ENCODE measurements at places on chromosomes 4 and X.

DNA sequence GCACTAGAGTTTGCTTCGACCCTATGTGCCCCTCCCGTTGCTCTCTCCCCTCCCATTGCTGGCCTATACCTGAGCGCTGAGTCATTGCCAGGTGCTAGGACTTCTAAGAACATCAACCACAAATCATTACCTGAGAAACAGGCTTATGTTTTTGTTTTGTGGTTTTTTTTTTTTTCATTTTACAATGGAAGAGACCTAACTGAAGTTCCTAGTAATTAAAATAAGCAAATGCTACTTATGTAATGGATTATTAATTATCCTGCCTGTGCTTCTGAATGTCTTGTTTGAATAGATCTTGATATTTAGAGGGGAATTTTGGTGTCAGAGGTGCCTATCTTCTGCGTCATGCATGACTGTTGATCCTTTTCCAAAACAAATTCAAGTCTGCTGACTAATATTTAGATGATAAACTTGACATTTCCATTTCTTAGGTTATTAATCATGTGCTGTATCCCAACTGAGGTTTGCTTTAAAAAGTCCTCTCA is 275.4 kb upstream of the CPEB2 start:
- H3K4me1 ChIP-seq = peaks cover 2% of the 10 kb centered on the region
- H3K27ac ChIP-seq = no peak overlapping the region
- H3K27me3 ChIP-seq = no peaks in the 10 kb centered on the region

GRCh38 chrX:43910012-43910411 is 27.8 kb upstream of the MAOB start:
- H3K4me1 ChIP-seq = no peaks in the 10 kb centered on the region
- no peak overlapping the region for H3K27ac ChIP-seq
- H3K27me3 ChIP-seq = no peaks in the 10 kb centered on the region
- no peak overlapping the region for H3K4me3 ChIP-seq
- no peak for DNase-seq

DNA sequence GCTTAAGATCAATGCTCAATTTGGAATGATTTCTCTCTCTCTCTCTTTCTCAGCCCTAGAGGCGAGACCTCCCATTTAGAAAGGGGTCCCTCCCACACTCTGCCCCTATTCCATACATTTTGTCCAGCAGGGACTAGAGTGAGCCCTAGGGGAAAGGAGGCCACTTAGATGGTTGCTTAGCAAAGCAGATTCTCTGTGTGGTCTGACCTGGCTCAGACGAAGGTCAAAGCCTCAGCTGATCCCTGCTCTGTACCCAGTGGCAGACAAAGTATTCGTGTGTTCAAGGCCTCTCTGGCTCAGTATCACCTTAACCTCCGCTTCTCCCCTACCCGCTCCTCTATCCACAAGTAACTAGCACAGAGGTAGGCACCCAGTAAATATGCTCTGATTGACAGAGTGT is 78.4 kb downstream of the HPRT1 start:
- H3K27me3 ChIP-seq = peaks cover 10% of the 10 kb centered on the region
- no peak for DNase-seq
- no peak overlapping the region for H3K4me3 ChIP-seq
- no peaks in the 10 kb centered on the region for H3K36me3 ChIP-seq

GRCh38 chr4:92060333-92060732 is 243.4 kb upstream of the GRID2 start:
- no peak for DNase-seq
- no peaks in the 10 kb centered on the region for H3K4me1 ChIP-seq
- H3K27me3 ChIP-seq = no peaks in the 10 kb centered on the region

GRCh38 chr4:173257732-173258717 is 76.1 kb downstream of the HMGB2 start:
- H3K27me3 ChIP-seq = no peaks in the 10 kb centered on the region
- peak; percentile 69 for DNase-seq
- H3K4me1 ChIP-seq = no peaks in the 10 kb centered on the region
- H3K4me3 ChIP-seq = no peak overlapping the region

DNA sequence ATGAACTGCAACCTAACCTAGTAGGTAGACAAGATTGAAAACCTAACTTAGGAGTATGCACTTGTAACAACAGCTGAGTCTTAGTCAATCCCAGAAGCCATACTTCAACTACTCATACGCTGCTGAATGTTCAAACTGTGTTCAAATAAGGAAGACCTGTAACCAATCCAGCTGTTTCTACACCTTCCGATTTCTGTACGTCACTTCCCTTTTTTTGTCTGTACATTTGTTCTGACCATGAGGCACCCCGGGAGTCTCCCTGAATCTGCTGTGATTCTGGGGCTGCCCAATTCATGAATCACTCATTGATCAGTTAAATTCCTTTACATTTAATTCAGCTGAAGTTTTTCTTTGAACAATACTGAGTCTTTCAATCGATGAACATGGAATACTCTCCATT is 89.5 kb downstream of the BMP3 start:
- H3K27ac ChIP-seq = no peak overlapping the region
- H3K36me3 ChIP-seq = no peaks in the 10 kb centered on the region
- H3K4me3 ChIP-seq = no peak overlapping the region
- H3K4me1 ChIP-seq = no peaks in the 10 kb centered on the region

- no peak overlapping the region for H3K4me3 ChIP-seq
- DNase-seq = no peak
- H3K36me3 ChIP-seq = no peaks in the 10 kb centered on the region
- no peaks in the 10 kb centered on the region for H3K4me1 ChIP-seq
Measured at GRCh38 chr4:140691369-140691768, 64.8 kb downstream of the TBC1D9 start.

- peaks cover 2% of the 10 kb centered on the region for H3K4me1 ChIP-seq
- DNase-seq = no peak
- H3K4me3 ChIP-seq = no peak overlapping the region
- no peak overlapping the region for H3K27ac ChIP-seq
Measured at GRCh38 chrX:23879380-23880090, 28.2 kb downstream of the APOO start.

GRCh38 chr4:10965196-10965595 is 280.6 kb upstream of the CLNK start:
- DNase-seq = no peak
- no peak overlapping the region for H3K27ac ChIP-seq
- no peaks in the 10 kb centered on the region for H3K36me3 ChIP-seq
- H3K4me3 ChIP-seq = no peak overlapping the region

DNA sequence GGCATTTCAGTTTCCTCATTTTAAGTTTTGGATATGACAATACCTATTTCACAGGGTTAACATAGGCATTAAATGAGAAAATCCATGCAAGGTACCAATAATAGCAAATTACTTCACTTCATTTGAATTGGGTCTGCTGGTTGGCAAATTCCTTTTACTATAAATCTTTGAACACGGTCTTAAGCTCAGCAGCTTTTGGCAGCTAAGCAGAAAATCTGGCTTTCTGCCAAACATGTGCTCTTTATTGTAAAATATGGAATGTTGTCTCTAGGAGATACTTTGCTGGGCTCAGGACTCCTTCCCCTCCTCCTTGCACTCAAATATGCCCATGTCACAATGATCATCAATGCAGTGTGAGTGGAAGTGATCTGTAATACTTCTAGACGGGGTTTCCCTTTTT is 16.8 kb upstream of the DMP1 start:
- no peak for DNase-seq
- no peak overlapping the region for H3K4me3 ChIP-seq
- no peaks in the 10 kb centered on the region for H3K4me1 ChIP-seq
- no peak overlapping the region for H3K27ac ChIP-seq

DNA sequence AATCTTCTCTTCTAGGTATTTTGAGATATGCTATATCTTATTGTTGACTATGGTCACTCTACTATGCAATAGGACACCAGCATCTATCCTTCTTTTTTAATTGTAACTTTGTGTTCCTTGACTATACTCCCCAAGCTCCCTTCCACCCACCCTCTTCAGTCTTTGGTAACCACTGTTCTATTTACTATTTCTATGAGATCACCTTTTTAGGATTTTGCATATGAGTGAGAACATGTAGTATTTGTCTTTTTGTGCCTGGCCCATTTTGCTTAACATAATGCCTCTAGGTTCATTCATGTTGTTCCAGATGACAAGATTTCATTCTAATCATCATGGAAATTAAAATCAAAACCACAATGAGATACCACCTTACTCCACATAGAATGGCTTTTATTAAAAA is 63.3 kb upstream of the BANK1 start:
- H3K4me1 ChIP-seq = peaks cover 3% of the 10 kb centered on the region
- no peak for DNase-seq
- no peaks in the 10 kb centered on the region for H3K36me3 ChIP-seq
- H3K4me3 ChIP-seq = no peak overlapping the region

GRCh38 chr4:108168671-108169523 is at the start of gene LEF1:
TSS of gene LEF1 (minus strand) at chr4:108168932. CDS start at chr4:108167767, 1,165 bp downstream.
- DNase-seq = peak; percentile 85
- peak within 1 kb of the TSS; percentile 98 for H3K4me3 ChIP-seq
- peaks cover 35% of the 10 kb centered on the region for H3K36me3 ChIP-seq
- H3K27ac ChIP-seq = peak within 1 kb of the TSS; percentile 97

GRCh38 chrX:149471397-149471796 is 33.7 kb downstream of the IDS start:
- peaks cover 8% of the 10 kb centered on the region for H3K27me3 ChIP-seq
- H3K36me3 ChIP-seq = no peaks in the 10 kb centered on the region
- no peak overlapping the region for H3K27ac ChIP-seq

- H3K4me3 ChIP-seq = no peak overlapping the region
- H3K27me3 ChIP-seq = no peaks in the 10 kb centered on the region
- H3K4me1 ChIP-seq = no peaks in the 10 kb centered on the region
- DNase-seq = no peak
Measured at GRCh38 chr4:174402470-174403176, 118.9 kb downstream of the CEP44 start.

DNA sequence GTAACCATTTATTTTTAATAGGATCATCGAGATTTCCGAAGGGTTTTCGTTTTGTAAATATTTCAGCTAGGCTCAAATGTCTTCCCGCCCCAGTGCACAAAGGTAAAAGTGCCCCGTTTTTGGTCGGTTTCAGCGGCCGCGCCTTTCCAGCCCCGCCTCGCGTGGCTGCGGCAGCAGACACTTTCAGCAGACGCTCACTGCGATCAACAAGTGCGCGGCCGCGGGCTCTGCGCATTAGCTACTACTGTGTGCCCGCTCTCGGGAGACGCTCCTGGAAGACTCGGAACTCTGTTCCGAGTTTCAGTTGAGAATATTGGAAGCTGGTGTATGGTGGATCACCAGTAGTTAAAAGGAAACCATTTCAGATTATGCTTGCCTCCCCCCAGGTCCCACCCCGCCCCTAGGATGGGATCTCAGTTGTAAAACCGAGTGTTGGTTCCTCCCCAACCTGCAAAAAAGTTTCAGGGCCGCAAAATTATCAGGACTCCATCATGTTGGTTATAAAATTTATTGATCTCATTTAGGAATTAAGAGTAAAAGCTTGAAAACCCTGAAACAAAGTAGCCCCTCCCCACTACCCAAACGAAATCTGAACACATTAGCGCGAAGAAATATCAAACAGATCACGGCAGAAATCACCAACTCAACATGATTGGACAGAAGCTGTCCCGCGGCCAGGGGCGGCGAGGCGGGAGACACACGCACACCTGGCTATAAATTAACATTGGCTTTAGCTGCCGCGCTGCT is 2.2 kb downstream of the SOX3 start:
- no peaks in the 10 kb centered on the region for H3K4me1 ChIP-seq
- H3K4me3 ChIP-seq = no peak overlapping the region
- no peak overlapping the region for H3K27ac ChIP-seq
- peaks cover 81% of the 10 kb centered on the region for H3K27me3 ChIP-seq
- H3K36me3 ChIP-seq = peaks cover 1% of the 10 kb centered on the region

DNA sequence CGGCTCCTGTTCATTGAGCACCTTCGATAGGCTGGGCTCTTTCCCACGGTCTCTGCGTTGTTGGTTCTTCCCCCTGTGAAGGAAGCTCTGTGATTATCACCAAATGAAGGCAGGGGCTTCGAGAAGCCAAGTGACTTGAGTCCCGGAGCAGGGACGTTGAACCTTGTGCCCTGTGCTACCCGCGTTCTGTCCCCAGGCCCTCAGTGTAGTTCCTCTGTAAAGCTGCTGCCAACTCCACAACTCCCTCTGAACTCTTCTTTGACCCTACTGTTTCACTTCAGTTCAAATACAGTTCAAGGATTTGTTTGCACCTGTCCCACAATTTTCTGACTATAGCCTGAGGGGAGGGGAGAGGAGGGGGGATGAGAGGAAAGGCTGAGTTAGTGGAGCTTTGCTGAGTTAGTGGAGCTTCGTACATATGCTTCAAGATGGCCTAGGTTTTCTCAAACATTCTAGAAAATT is 635 bp upstream of the PHF8 start:
- peaks cover 14% of the 10 kb centered on the region for H3K36me3 ChIP-seq
- H3K27ac ChIP-seq = peak overlapping the region; percentile 98
- peak overlapping the region; percentile 94 for H3K4me3 ChIP-seq
- no peak for DNase-seq
- H3K27me3 ChIP-seq = no peaks in the 10 kb centered on the region

DNA sequence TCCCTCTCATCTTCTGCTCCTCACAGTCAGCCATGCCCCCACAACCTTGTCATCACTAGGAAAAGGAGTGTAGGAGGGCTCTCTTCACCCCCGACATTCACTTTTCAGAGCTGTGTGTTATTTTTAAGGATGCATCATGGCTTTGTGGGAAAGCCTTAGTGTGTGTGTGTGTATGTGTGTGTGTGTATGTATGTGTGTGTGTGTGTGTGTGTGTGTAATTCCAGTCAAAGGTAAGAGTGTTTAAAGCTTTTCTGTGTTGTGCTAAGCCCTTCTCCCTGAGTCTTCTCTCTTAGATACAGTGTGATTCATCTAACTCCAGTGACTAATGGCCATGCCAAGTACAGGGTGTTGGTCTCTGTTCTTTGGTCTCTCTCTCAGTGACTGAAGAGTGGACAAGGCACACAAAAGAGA is 76.6 kb downstream of the CHIC2 start:
- H3K36me3 ChIP-seq = no peaks in the 10 kb centered on the region
- peaks cover 4% of the 10 kb centered on the region for H3K27me3 ChIP-seq
- H3K27ac ChIP-seq = no peak overlapping the region

GRCh38 chrX:31181377-31182000 is 109.6 kb upstream of the FTHL17 start:
- H3K27me3 ChIP-seq = no peaks in the 10 kb centered on the region
- H3K27ac ChIP-seq = no peak overlapping the region
- no peaks in the 10 kb centered on the region for H3K36me3 ChIP-seq
- H3K4me3 ChIP-seq = no peak overlapping the region

DNA sequence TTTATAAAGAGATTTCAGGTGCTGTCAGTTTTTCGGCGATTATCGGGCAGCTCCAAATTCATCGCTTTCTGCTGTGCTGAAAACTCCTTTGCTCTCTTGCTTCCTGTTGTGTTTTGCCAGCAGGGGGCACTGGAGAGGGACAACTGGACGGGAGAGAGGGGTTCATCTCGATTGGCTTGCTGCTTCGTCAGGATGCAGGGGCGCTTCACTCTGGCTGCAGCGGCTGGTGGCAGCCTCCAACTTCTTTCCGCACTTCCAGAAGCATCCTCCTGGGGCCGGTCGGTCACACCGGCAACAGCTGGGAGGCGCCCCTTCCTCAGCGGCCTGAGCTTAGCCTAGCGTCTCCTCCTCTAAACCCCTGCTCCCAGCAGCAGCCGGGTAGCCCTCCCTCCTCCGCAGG is 29.5 kb downstream of the MSL3 start:
- peaks cover 38% of the 10 kb centered on the region for H3K4me1 ChIP-seq
- peak; percentile 82 for DNase-seq
- H3K27ac ChIP-seq = peak overlapping the region; percentile 24
- H3K4me3 ChIP-seq = peak overlapping the region; percentile 61

GRCh38 chr4:177444911-177445736 is 2.9 kb upstream of the AGA start:
- no peaks in the 10 kb centered on the region for H3K27me3 ChIP-seq
- H3K36me3 ChIP-seq = peaks cover 15% of the 10 kb centered on the region
- H3K27ac ChIP-seq = peak overlapping the region; percentile 55
- DNase-seq = no peak

Measured in activated naive CD4-positive, alpha-beta T cell treated with anti-CD3 and anti-CD28 coated beads, Interleukin-2, amount 10 ng/mL, durations not matched to agents 7 days and 5 days (primary cell).